ENCODE measurements at places on chromosomes 7 and 10.
A peak's percentile ranks its signal among the peaks of the same experiment; 100 is the strongest.

- DNase-seq = no peak
These were observed 84.8 kb upstream of the AGBL3 start for GRCh38 chr7:134901389-134902020.

DNA sequence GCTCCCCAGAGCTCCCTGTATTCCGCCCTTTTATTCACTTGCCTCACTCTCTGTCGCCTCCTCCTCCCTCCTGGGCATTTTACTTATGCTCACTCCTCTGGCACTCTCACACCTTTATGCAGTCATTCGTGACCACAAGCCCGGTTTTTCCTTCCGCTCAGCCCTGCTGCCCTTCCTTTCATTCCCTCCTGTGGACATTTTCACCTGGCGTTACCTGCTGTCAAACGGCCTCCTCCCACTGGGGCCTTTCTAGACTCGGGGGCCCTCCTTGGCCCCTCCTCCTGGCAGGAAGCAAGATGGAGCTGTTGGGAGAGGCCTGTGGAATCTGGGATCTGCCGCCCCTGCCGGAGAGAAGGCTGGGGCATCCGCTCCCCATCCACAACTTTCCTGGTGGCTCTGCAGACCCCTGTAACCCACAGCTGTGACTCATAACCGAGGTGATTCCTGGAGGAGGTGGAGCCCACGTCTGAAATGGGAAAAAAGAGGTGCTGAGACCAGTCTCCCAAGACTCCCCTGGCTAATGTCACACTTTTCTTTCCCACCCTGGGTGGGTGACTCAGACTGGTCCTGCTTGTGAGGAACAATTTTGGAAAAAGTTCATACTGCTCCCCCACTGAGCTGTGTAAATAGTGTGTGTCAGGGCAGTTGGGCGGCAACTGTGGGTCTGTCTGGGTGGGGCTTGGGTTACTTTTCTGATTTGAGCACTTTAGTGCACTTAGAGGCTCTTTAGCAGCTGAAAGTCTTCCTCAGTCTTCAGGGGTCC is 1.2 kb downstream of the VCL start:
- DNase-seq = peak; percentile 19

DNA sequence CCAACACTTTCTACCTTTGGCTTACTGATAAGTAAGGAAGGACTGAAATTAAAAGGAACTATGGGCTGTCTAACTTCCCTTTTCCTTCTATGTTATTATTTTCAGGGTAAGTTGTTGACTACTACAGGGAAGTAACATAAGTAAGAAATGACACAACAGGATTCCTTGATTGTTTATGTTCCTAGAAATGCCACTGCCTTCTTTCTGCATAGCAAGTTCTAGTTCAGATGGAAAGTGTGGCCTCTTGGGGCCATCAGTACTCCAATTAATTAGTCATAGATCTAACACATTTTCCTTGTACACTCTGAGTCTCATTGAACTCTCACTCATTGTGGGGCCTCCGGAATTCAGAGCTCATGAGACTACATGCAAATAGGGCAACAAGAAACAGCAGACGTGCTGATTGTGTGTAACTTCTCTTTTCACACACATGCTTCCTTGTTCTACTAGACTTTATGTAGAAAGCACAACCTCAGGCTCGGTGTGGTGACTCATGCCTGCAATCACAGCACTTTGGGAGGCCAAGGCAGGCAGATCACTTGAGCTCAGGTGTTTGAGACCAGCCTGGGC is 35.3 kb upstream of the HIBADH start:
- peak; percentile 7 for DNase-seq

DNA sequence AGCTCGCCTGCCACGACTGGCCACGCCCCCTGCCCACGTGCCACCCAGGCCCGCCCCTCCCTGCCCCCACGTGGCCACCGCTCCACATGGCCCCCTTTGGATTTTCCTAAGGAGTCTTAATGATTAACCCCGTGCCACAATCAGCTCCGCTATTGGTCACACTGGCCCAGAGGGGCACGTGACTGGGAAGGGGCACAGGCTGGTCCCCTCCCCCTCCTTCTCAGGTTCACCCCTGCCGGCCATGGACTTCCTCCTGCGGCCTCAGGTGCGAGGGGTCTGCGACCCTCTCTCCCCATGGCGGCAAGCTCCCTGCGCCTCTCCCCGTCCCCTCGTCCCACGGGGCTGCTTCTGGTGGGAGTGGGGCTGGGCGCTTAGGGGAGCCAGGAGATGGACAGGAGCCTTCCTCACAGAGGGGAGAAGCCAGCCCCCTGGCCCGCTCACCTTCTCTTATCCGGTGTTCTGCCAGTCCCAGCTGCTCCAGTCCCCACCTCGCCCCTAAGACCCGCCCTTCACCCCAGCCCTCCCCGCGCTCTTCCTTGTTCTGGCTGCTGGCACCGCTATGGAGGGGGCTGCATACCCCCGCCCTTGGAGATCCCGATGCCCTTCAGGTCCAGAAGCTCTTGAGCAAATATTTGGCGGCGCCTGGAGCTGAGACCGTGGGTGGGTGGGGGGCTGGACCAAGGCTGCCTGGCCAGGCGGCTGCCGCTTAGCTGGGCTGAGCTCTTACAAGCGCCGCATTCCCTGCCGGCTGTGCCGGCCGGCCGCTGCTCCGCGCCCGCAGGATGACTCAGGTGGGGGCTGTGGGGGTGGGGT is 3.2 kb downstream of the SLC4A2 start:
- DNase-seq = no peak

- DNase-seq = no peak
These were observed 3.4 kb downstream of the CRPPA start for GRCh38 chr7:16417906-16418305.

DNA sequence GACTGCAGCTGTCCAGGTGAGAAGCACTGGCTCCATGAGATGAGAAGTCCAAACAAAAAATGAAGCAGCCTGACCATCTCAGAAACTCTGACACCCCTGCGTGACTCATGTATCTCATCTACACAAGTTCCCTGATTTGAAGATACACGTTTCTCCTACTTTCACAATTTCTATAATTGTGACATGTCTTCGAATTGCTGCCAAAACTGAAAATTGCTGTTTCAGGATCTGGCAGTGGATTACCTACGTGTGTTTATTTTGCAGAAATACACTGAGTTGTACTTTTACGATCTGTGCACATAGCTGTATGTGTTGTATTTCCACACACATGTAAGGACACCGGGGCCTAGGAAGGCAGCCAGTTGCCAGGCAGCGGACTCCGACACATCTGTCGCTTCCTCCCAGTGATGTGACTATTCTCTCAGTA is 53.2 kb downstream of the LARP4B start:
- DNase-seq = no peak

DNA sequence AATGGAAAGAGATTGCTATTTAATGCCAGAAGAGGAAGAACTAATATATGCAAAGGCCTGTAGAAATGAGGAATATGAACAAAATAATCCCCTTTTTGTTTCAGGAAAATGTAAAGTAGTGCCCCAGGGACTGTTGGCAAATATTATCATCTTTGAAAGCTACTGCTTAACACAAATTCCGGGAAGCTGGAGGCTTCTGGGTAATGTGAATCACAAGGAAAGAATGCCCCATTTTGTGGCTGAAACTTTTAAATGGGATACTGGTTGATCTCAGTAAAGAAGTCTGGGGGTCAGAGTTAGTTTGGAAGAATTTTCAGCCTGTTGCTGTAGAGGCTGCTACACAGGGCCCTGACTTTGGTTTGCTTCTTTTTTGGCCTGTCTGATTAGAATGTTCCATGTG is 141.0 kb downstream of the PTEN start:
- DNase-seq = no peak

DNA sequence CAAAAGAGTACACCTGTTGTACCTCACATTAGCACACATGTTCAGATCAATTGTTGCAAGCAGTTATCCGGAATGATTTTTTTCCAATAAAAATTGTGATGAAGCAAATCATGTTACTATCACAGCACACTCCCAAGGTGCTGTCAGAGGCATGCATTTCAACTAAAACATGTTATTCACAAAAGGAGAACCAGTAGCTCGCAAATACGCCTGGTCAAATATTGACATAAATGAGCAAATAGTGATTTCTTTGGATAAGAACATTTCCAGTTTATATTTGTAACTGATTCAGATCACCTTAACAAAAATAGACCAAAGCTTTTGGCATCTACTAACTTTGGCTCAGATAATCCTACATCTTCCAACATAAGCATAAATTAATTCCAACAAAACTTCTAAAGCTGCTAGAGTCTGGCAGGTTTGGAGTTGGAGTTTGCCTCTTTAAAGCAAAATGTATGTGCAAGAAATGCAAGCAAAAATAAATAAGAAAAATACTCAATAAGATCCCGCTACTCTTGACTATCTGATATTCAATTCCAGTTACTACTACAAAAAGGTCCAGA is 208.0 kb downstream of the SFMBT2 start:
- no peak for DNase-seq

GRCh38 chr7:105026750-105027149 is 12.7 kb downstream of the KMT2E start:
- DNase-seq = no peak

Data from CD4-positive, alpha-beta T cell treated with Interleukin-12 subunit alpha and Interleukin-12 subunit beta, for 1 hour (primary cell).